ENCODE measurements at places on chromosomes 1 and 21.

GRCh38 chr1:23174426-23175110 is 5.9 kb upstream of the LUZP1 start:
- DNase-seq, result no peak

GRCh38 chr1:909861-910310 is 13.8 kb upstream of the SAMD11 start:
- no peak for DNase-seq

GRCh38 chr1:34870395-34870794 is 10.8 kb upstream of the SMIM12 start:
- no peak for DNase-seq

DNA sequence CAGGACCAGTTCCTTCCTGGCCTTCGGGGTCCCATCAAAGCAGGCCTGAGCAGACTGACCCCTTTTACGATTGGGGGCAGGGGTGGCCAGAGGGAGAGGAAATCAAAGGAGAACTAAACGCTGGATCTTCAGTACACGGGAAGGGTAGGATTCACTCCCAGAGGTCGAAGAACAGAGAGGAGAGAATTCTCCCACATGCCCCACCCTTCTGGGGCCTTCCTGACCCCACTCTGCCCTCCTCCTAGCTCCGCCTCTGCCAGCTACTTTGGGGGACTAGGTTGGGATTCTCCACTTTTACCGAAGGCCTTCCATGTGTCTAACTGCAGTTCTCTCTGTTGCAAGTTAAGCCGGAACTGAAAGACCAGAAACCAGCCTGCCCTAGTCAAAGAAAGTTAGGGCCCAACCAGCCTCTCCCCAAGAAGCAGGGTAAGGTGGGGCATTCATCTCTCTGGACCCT is 654 bp upstream of the ARHGEF2 start:
- DNase-seq, result no peak

- DNase-seq, result no peak
These were observed 25.9 kb downstream of the SZRD1 start for GRCh38 chr1:16392740-16393569.

- DNase-seq, result no peak
These were observed 339.2 kb downstream of the ADGRL2 start for GRCh38 chr1:82139751-82140468.

DNA sequence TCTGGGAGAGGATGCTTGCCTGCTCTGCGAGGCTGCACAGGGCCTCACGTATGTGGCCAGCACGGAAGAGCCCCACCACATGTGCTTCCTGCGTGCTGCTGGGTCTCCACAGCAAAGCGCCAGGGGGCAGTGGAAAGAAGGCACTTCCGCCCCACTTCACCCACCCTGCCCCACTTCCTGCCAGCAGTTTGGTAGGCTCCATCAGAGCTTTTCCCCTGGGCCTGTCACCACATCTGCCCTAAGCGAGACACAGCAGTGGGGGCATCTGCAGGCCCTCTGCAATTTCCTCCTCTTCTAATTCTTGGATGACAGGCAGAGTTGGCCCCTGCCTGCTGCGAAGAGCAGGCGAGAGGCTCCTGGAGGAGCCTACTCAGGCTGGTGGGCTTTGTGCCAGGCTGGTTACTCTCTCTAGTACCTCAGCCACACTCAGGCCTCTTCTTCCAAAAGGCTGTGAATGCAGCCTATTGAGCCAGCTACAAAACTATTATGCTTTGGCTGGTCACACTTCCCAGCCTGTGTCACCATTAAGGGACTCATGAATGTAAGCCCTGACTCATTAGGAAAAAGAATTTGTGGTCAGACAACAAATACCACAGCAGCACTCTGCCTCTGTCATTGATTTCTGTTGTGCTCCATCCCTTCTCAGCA is 25.0 kb downstream of the CD244 start:
- DNase-seq, result no peak
